Femur (tissue), 1 donor: ENCODE measurements at places on chromosomes 12 and 14.

DNA sequence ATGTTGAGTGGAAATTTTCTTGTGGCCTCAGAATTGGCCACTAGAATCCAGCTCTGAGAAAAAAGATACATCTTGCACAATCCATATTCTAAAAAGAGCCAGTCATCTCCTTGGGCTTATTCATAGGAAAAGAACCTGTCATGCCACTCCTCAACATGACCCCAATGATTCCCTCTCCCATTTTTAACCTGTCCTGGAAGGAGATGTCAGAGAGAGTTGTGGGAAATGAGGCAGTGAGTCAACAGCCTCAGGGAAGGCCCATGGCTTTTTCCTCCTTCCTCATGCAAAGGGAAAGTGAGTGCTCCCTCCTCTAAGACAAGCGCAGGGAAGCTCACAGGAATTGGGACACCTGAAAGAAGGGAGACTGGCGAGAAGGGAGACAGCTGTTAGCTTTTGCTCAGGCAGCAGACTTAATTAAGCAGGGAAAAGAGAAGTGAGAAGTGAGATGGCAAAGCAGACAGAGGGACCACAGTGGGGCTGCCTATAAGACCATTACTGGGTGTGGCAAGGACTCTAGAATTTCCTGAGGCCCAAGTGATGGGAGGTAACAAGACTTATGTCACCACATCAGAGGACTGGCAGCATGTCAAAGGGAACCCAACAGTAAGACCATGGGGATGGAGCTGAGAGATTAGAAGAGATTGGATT, 10.2 kb upstream of the DHRS7 start:
- no peak for DNase-seq

GRCh38 chr12:108495054-108495453, 20.0 kb upstream of the FICD start:
- DNase-seq = no peak

DNA sequence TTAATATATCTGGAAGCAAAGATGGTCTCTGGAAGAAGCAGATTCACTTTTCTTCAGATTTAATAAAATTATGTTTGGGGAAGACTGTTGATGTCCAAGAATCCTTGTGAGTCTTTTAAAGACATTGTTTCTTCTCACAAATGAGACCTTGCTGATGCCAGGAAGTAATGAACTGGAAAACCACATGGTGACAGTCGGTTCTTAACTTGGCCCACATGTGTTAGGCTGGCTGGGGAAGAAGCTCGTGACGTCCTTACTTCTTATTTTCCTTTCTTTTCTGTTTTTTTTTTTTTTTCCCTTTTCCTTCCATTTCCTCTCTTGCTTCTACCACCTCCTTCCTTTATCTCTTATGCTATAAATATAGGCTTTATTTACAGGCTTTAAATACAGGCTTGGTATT, 950.2 kb downstream of the BCL11B start:
- DNase-seq = no peak

GRCh38 chr12:78797196-78797931, 67.2 kb upstream of the SYT1 start:
- DNase-seq = no peak

GRCh38 chr12:109267361-109267760, 41.7 kb downstream of the FOXN4 start:
- DNase-seq = no peak

DNA sequence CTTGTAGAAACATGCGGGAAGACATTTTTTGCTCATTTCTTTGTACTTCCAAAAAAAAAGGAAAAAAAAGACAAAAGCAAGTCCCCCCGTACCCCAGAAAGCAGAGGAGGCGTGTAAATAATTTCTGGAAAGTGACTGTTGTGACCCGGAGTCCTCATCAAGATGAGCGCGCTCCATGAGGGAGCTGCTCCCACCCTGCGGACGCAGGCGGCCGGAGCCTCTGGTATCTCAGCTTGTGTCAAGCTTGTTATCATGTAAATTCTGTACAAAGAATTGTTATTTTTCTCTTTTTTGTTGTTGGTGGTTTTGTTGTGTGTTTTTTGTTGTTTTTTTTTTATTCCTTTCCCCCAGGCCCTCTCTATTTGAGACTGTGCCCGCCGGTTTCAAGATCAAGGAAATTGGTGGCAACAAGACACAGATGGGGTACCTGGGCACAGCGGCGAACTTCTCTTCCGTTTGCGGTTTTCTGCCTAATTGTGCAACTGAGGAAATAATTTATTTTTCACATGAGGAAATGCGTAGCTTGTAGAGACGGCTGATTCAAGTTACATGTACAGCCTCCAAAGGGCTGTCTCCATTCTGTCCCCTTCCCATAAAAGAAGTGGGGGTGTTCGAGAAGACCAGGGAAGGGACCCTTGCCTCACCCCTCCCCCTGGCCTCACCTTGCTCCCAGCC, 27.0 kb downstream of the HPD start:
- DNase-seq = no peak

- DNase-seq = no peak
Observed at GRCh38 chr14:22546722-22547071, 42.3 kb downstream of the DAD1 start.

DNA sequence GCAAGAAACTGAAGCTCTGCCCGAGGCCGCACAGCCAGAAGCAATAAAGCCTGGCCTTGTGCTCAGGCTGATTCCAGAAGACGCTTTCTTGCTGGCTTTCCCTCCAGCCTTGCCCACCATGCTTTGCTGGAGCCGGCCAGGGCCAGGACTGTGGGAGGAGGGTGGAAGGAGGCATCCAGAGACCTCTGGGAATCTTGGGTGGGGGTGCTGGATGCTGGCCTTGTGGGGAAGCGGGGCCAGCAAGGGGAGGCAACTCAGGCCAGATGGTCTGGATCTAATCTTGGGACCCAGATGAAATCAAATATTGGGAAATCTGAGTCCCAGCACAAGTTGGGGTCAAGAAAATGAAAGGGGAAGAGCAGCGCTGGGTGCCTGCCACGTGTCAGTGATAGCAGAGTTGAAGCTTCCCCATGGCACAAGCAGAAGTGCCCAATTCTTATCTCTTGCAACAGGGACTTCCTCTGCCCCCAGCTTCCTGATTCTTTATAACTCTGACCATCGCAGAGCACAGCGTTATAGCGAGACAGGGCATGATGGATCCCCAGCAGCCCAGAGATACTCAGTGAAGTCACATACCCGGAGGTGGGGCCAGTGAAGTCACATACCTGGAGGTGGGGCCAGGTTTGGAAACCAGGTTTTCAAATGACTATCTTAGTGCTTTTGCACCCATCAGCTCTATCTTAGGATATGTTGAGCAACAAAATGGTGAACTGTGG, 6.4 kb upstream of the RABGGTA start:
- DNase-seq = no peak

DNA sequence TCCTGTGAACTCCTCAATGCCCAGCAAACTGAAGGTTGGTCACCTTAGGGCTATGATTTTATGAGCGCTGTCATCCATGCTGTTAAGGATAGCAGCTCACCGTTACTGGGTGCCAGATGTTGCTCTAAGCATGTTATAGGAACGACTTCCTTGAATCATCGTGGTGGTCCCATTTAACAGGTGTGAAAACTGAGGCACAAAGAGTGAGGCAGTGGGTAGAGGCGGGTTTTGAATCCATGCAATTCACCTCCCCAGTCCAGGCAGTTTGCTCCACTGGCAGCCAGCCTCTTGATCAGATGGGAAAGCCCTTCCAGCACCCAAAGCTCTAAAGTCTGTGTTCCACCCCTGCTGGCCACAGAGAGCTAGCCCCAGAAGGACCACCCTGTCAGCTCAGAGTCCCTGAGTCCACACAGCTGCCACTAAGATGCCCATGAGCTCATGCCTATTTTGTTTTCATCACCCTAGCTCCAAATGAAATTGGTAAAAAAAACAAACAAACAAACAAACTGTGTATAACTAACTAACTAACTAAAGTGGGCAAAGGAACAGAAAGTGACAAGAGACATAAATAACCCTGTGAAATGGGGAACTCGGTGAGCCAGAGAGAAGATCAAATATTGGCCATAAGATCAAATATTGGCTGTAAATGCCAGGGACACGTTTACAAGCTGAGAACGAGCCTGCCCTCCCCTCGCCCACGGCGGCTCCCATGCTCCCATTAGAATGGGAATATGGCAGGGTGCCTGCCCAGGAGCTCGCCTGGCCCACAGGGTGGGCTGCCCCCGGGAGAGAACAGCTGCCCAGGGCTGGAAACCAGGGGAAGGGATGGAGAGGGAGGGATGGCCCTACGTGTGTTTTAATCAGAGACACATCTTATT, 72.3 kb upstream of the RFLNA start:
- DNase-seq = no peak
